ENCODE measurements at places on chromosomes 1 and 21.

GRCh38 chr21:42467140-42467983, 28.7 kb downstream of the RSPH1 start:
- DNase-seq = peak; percentile 58

- no peak for DNase-seq
Measured at GRCh38 chr1:119689511-119689910, 22.2 kb upstream of the PHGDH start.

DNA sequence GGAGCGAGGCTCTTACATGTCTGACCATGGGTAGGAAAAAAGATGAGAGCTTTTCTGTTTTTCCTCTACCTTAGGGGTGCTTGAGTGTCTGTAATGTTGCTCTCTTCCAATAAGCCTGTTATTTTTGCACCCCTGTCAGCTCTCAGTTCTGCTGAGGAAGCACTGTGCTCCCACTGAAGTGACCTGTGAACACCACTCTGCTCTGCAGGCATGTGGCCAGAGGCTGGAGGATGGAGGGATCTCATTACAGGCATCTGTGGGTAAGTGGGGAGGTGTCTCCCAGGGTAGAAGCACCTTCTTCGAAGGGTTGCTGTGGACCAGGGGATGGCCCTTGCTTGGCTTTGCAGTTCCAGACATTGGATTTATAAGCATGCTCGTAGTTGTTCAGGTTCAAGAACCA, 56.8 kb upstream of the RBM15 start:
- no peak for DNase-seq

GRCh38 chr1:47021070-47021469, 2.4 kb upstream of the CYP4X1 start:
- no peak for DNase-seq

- no peak for DNase-seq
Measured at GRCh38 chr1:78224861-78225552, 179.2 kb downstream of the GIPC2 start.

DNA sequence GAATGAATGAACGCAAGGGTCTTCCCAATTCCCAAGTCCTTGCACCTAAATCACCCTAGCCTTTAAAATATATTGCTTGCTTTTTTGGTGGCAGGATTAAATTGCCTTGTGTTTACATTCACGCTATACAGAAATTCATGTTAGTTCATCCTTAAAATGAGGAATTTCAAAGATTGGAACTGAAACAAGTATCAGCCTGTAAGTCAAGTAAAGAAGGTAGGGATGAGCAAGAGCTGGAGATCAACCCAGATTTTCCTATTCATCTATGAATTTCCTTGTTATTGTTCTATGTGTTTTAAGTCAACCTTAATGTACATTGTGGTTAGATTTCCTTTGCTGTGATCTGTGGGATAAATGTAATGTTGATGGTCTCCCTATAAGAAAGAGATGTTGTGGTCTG, 248.2 kb downstream of the NFIA start:
- DNase-seq = no peak

GRCh38 chr1:109252893-109253802, 3.8 kb downstream of the CELSR2 start:
- DNase-seq = peak; percentile 73

DNA sequence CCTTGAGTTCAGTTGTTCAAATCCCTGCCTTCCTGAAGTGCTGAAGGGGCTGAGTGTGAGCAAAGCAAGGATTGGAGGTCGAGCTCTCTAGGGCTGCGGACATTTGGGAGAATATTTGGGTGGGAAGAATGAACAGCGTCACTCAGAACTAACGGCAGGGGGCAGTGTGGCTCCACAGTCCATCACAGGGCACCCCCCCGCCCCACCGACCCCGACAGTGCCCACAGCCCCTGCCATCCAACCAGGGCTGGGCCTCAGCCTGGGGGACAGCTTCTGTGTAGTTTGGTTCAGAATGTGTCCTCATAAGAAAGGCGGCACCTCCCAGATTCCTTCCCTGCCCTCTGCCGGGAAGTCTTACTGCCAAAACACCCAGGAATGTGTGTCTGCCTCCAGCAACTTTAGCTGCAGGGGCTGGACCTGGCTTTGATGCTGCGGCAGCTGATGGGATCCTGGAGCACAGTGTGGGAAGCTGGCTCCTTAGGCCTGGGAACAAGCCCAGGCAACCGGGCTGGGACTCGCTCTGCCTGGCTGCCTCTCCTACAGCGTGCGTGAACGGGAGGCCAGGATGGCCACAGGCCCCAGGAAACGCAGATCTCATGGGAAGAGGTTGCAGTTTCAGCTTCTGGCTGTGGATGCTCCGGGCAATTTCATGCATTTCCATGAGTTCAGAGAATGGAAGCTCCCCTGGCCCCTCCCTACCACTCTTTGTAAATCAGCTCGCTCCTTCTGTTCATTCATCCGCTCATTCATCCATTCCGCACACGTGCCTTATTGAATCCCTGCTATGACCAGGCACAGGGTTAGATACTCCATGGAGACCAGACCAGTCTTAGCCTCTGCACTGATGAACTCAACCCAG, 104.9 kb upstream of the TMPRSS2 start:
- peak; percentile 41 for DNase-seq

DNA sequence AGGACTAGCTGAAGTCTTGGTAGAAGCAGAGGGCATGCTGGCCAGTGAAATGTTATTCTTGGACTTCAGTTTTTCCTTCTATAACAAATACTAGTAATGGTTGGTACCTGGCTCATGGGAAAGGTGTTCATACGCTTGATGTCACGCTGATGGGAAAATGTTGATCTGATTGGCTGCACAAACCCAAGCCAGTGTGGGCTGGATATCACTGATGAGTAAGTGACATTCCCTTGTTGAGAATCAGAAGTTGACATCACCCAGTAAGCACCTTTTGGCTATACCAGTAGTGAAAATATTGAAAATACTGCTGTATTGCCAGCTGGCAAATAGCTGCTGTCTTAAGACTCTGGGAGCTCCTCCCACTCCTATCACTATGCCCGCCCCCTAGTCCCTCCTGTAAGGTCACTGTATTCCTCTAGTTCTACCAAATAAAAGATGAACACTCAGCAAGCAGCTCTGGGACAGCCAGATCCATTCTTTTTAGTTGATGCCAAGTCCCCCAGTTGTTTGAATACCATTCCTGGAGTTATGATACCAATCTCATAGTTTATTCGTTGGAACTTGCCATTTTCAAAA, 168.2 kb downstream of the GRIK1 start:
- no peak for DNase-seq

GRCh38 chr1:51948491-51948915, 42.0 kb downstream of the RAB3B start:
- no peak for DNase-seq
